Mesothelial cell of epicardium (in vitro differentiated cells): ENCODE measurements at places on chromosomes 2 and 18.

- H3K36me3 ChIP-seq: no peaks in the 10 kb centered on the region
- no peak for DNase-seq
- peaks cover 12% of the 10 kb centered on the region for H3K4me1 ChIP-seq
Observed at GRCh38 chr18:79684787-79685186, 5.2 kb downstream of the CTDP1 start.

DNA sequence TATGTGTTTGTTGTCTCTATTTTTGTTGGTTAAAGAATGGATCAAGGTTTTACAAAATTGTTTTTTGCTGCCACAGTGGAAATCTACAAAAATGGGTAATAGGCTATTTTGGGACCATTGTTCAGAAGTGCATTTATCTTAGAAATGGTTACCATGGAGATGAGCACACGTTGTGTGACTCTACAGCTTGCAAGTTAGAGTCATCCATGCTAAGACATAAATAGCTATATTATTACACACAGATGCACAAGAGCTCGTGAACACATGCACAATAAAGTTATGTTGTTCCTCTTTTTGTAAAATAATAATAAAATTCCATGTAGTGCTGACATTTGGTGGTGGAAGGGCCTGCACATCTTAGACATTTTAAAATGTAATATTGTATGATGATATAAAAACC, 15.5 kb upstream of the DUSP19 start:
- H3K36me3 ChIP-seq: no peaks in the 10 kb centered on the region
- no peak for DNase-seq
- peaks cover 3% of the 10 kb centered on the region for H3K4me1 ChIP-seq
- no peaks in the 10 kb centered on the region for H3K27me3 ChIP-seq

GRCh38 chr18:8402237-8402636, 207.0 kb upstream of the RAB12 start:
- H3K27me3 ChIP-seq: no peaks in the 10 kb centered on the region
- H3K4me3 ChIP-seq: no peak overlapping the region
- no peak for DNase-seq
- peaks cover 10% of the 10 kb centered on the region for H3K36me3 ChIP-seq
- peaks cover under 1% of the 10 kb centered on the region for H3K4me1 ChIP-seq

DNA sequence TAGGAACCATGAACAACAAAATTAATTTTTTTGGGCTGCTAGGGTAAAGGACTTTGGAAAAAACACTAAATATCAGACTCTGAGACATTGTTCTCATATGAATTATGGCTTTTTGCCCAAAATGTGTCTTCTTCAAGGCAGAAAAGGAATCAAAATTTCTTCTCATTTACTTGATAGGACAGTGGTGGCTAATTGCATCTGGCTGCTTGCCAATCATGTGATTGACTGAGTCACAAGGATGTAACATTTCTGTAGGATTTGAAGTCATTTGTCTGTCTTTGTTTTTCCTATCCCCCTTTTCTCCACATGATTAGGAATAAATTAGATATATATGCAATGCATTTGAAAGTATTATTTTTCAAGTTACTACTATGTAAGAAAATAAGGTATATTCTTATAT, 130.2 kb downstream of the SLC4A10 start:
- no peak overlapping the region for H3K27ac ChIP-seq
- H3K4me1 ChIP-seq: no peaks in the 10 kb centered on the region
- no peak overlapping the region for H3K4me3 ChIP-seq
- peaks cover 5% of the 10 kb centered on the region for H3K27me3 ChIP-seq
- no peak for DNase-seq
- no peaks in the 10 kb centered on the region for H3K36me3 ChIP-seq

- H3K27me3 ChIP-seq: peaks cover 14% of the 10 kb centered on the region
- no peaks in the 10 kb centered on the region for H3K36me3 ChIP-seq
- H3K4me3 ChIP-seq: no peak overlapping the region
Observed at GRCh38 chr2:171512683-171513195, 9.5 kb upstream of the CYBRD1 start.

DNA sequence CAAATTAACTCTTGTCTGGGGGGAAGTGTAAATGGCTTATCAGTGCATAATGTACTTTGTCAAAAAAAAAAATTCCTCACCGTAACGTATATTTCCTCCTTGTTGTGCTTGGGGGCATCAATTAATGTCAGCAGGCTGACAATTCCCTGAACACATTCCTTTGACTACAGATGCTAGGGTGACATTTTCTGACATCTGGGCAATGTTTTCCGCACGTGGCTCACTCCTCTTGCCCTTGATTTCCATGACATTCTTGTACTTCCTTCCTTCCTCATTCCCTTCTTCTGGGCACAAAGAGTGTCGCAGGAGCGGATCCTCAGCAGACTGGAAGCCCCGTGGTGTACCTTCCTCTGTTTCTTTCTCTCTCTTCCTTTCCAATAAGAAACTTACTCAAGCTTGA, 173.7 kb downstream of the SP3 start:
- peaks cover 49% of the 10 kb centered on the region for H3K4me1 ChIP-seq
- no peak overlapping the region for H3K4me3 ChIP-seq
- DNase-seq: no peak
- H3K27ac ChIP-seq: no peak overlapping the region
- no peaks in the 10 kb centered on the region for H3K36me3 ChIP-seq

DNA sequence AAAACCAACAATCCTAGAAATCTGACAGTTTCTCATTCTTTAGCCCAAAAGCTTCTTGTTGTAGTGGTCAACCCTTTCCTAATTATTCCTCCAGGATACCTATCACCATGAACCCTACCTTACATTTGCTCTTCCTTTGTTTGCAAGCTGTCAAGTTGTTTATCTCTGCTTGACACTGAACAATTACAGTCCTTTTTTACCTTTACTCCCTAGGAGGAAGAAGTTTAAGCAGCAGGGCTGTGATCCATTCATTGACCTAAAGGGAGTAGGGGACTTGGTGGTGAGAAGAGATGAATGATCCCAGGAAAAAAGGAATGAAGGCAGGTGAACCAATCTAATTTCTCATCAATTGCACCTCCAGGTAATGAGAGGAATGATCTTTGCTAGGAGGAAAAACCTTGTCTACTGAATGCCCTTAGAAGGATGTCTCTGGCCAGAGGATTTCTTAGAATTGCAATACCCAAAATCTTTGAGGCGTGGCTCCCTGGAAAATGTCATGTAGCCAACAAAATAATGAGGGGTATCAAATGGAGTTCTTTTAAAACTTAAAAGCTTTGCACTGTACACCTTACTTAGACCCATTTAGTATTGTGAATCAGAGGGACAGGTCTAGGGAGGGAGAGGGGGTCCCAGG, 47.7 kb downstream of the MREG start:
- no peak for DNase-seq
- H3K27ac ChIP-seq: no peak overlapping the region
- peaks cover 19% of the 10 kb centered on the region for H3K4me1 ChIP-seq
- no peaks in the 10 kb centered on the region for H3K27me3 ChIP-seq

GRCh38 chr18:75309564-75309963, 99.0 kb downstream of the TSHZ1 start:
- no peaks in the 10 kb centered on the region for H3K27me3 ChIP-seq
- no peak overlapping the region for H3K4me3 ChIP-seq
- DNase-seq: no peak
- H3K4me1 ChIP-seq: no peaks in the 10 kb centered on the region
- H3K27ac ChIP-seq: no peak overlapping the region

GRCh38 chr18:61608316-61608715, 275.1 kb downstream of the CDH20 start:
- DNase-seq: no peak
- no peak overlapping the region for H3K4me3 ChIP-seq
- H3K27ac ChIP-seq: no peak overlapping the region
- H3K36me3 ChIP-seq: peaks cover 8% of the 10 kb centered on the region

- H3K27me3 ChIP-seq: peaks cover 43% of the 10 kb centered on the region
- H3K27ac ChIP-seq: no peak within 1 kb of the TSS
- peaks cover 5% of the 10 kb centered on the region for H3K4me1 ChIP-seq
- no peaks in the 10 kb centered on the region for H3K36me3 ChIP-seq
- no peak within 1 kb of the TSS for H3K4me3 ChIP-seq
- no peak for DNase-seq
Observed at GRCh38 chr2:240140511-240140910, at the start of gene OTOS. TSS of gene OTOS (minus strand) at chr2:240140658. CDS start at chr2:240140326, 332 bp downstream.

DNA sequence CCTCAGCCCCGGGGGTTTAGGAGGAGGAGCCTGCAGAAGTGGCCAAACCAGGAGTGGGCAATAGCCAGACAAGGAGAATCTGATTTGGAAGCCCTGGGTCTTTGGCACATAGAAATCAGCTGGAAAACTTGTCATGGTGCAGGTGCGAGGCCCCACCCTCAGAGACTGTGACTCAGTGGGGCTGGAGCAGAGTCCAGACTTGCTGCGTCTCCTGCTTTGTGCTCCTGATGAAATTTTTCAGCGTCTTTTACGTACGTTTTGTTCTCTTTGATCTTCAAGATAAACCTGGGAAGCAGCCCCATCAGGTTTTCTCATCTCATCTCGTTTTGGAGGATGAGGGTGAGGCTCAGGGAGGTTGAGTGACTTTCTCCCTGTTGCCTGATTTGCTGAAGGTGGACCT, 114.1 kb downstream of the CABLES1 start:
- H3K4me3 ChIP-seq: no peak overlapping the region
- H3K27me3 ChIP-seq: no peaks in the 10 kb centered on the region
- H3K36me3 ChIP-seq: peaks cover 32% of the 10 kb centered on the region
- no peak for DNase-seq

DNA sequence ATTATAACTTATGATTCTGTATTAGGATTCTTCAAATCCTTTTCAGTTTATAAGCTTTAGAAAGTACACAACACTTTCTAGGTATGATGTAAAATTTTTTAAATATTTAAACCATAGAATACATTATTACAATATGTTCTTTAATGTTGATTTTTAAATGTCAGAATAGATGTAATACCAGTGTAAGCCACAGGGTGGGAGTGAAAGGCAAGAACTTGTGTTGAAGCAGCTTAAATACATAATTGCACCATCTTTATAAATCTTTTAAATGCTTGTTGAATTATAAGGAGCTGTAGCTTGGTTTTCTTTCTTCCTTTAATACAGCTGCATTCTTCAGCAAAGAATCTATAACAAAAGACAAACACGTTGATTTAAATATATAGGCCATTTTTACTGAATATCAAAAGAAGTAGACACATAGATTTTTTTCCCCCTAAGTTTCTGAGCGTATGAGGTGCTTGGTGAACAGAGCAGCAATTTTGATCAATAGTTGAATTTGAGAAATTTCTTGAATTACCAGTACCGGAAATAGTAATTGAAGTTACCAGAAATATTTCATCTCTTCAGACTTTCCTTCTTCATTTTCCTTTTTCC, 63.0 kb downstream of the TANK start:
- H3K4me1 ChIP-seq: no peaks in the 10 kb centered on the region
- no peak for DNase-seq
- H3K27ac ChIP-seq: no peak overlapping the region
- H3K4me3 ChIP-seq: no peak overlapping the region
- H3K36me3 ChIP-seq: peaks cover 13% of the 10 kb centered on the region

DNA sequence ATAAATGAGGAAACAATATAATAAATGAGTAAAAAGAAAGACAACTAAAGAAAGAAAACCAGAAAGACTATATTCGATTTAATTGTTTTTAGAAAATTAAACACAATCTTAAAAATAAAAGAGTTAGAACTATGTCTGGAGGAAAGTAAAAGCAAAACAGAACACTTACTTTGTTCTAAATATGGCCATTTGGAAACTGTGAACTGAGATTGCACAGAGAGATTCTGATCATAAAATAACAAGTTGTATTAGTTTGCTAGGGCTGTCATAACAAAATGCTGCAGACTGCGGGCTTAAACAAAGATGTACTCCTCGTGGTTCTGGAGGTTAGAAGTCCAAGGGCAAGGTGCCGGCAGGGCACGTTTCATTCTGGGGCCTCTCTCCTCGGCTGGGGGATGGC, 128.1 kb upstream of the AQP4 start:
- H3K36me3 ChIP-seq: peaks cover 7% of the 10 kb centered on the region
- H3K27ac ChIP-seq: no peak overlapping the region
- no peak for DNase-seq
- H3K4me1 ChIP-seq: peaks cover 1% of the 10 kb centered on the region

GRCh38 chr2:84417453-84418145, 41.5 kb downstream of the SUCLG1 start:
- peaks cover 5% of the 10 kb centered on the region for H3K4me1 ChIP-seq
- peaks cover 4% of the 10 kb centered on the region for H3K36me3 ChIP-seq
- peaks cover 2% of the 10 kb centered on the region for H3K27me3 ChIP-seq
- DNase-seq: no peak
- H3K4me3 ChIP-seq: no peak overlapping the region
